ENCODE measurements at places on chromosomes 4 and X.

GRCh38 chr4:83757121-83757621 lies 221.3 kb downstream of the GPAT3 start:
- no peak for DNase-seq

DNA sequence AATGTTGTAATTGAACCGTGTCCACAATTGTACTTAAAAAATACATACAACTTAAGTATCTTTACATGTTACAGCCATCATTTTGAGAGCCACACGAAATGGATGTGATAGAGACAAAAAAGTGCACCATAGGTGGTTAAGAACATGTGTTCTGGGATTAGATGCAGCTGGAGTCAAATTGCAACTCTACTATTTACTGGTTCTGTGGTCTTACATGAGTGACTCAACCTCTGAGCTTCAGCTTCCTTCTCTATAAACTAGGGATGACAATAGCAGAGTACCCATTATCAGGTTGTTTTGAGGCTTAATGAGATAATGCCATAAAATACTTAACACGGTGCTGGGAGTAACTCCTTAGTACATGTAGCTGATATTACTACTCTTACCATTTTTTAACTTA lies 130.4 kb downstream of the IDS start:
- no peak for DNase-seq

DNA sequence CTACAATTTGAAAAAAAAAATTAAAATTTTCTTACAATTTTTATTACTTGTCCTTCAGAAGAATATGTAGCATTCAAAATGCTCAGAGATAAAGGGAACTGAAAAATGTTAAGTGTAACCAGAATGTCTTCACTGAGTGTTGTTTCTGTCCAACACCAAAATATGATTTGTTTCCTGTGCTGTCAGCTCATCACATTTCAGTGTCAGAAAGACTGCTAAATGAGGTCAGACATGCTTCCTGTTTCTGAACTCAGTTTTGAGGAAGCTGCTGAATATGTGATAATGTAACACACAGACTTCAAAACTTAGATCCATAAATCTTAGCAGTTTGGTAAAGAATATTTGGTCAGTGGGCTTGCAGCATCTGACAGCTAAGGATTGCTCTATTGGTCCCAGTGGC lies 1849.7 kb downstream of the PCDH7 start:
- no peak for DNase-seq

DNA sequence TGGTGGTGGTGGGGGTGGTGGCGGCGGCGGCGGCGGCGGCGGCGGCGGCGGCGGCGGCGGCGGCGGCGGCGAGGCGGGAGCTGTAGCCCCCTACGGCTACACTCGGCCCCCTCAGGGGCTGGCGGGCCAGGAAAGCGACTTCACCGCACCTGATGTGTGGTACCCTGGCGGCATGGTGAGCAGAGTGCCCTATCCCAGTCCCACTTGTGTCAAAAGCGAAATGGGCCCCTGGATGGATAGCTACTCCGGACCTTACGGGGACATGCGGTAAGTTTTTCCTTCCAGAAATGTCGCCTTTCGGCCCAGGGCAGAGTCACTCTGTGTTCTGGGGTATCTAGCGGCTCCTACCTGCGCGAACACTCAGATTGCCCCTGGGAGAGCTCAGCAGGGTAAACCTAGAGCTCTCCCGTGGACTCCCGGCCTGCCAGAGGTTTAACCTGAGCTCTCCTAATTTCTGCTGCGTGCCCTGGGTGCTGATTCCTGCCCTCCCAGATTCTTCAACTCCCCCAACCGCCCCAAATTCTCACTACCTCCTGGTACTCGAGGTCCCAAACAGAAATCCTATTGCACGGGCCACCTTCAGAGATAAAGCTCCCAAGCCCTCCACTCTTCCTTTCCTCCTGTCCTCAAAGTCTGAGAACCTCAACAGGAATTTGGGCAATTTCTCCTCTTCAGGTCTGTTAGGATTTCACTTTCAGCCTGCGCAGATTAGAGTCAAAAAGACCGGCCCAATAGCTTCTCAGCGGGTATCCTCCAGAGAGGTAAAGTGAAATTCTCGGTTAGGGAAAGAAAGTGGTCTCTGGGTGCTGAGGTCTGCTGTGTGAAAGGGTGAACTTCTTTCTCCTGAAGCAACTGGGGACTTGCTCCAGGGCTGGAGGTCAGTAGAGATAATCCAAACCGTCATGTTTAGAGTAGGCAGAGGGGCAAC lies 2.9 kb downstream of the AR start:
- DNase-seq, result no peak

GRCh38 chrX:68292471-68292870 lies 140.8 kb downstream of the OPHN1 start:
- DNase-seq, result no peak

DNA sequence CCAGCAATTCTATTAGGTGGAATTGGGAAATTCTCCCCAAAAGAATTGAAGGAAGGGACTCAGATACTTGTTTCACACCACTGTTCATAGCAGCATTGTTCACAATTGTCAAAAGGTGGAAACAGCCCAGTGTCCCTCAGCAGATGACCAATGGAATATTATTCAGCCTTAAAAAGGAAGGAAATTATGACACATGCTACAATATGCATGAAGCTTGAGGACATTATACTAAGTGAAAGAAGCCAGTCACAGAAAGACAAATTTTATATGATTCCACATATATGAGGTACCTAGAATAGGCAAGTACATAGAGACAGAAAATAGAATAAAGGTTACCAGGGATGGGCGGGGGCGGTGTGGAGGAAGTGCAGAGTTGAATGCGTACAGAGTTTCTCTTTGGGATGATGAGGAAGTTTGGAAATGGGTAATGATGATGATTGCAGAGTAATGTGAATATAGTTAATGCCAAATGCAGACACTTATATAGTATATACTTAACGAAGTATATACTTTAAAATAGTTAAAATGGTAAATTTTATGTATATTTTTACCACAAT lies 29.6 kb downstream of the DOCK11 start:
- DNase-seq, result no peak

GRCh38 chrX:149398027-149398426 lies 107.1 kb downstream of the IDS start:
- DNase-seq, result no peak
